GM12865 (cell line): ENCODE measurements at places on chromosomes 6 and 20.
A peak's percentile ranks its signal among the peaks of the same experiment; 100 is the strongest.

DNA sequence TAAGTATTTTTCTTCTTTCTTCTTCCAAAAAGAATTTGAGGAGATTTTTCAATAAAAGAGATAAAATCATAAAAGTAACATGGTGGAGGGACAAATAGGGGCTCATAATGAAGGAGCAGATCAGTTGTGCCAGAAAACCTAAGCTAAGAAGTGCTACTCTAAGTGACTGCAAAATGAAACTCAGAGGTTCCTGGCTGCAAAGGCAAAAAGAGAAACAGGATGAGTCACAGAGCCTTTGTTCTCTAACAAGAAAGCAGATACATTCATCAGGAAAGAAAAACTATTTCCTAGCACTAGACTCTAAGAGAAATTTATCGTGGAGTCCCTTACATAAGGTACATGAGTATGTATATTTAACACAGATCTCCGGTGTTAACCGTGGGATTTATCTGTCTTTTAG lies 49.8 kb downstream of the TSHZ2 start:
- peak; percentile 19 for DNase-seq

- DNase-seq: peak; percentile 49
Measured at GRCh38 chr6:41503827-41504465, 42.2 kb upstream of the FOXP4 start.

DNA sequence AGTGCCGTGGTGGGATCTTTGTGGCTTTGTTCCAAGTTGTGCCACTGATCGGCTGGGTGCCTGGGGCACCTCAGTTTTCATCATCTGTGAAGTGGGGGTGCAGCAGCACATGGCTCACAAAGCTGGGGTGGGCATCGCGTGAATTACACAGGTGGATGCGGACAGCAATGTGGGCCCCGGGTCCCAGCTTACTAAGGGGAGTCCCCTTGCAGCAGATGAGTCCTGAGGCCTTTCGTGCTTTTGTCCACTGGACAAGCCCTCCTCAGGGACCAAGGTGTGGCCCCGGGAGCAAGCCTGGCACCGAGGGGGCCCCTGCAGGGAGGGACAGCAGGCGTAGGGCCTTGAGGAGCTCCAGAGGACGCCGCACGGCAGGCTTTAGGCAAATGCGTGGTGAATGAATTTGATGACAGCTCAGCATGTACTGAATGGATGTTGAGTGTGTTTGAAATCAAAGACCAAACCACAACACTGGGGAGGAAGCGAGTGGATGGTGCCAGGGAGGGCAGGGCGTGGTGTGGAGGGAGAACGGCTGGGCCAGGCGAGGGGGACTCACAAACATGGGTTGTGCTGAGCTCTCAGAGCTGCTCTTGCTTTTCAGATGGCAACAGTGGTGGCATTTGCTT lies 53.2 kb downstream of the IRF4 start:
- DNase-seq: no peak

DNA sequence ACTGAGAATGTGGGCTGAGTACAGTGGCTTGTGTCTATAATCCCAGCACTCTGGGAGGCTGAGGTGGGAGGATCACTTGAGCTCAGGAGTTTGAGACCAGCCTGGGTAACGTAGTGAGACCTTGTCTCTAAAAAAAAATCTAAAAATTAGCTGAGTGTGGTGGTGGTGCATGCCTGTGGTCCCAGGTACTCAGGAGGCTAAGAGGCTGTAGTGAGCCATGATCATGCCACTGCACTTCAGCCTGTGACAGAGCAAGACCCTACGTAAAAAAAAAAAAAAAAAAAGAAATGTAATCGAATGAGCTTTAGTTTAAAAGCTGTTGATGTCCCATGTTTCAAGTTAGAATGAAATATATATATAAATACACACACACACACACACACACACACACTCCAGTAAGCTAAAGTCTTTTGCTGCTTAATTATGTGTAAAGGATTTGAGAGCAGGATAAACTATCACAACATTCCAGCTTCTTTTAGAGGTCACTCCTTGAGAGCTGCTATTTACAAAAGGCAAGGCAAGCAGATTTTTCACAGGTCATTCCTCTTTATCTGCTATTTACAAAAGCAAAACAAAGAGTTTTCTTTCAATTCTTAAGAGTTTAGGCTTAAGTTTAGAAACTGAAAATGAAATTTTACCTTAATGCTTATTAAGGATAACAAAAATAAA lies 4.7 kb upstream of the MICAL1 start:
- DNase-seq: no peak

GRCh38 chr20:40361916-40362315 lies 327.1 kb downstream of the MAFB start:
- no peak for DNase-seq

DNA sequence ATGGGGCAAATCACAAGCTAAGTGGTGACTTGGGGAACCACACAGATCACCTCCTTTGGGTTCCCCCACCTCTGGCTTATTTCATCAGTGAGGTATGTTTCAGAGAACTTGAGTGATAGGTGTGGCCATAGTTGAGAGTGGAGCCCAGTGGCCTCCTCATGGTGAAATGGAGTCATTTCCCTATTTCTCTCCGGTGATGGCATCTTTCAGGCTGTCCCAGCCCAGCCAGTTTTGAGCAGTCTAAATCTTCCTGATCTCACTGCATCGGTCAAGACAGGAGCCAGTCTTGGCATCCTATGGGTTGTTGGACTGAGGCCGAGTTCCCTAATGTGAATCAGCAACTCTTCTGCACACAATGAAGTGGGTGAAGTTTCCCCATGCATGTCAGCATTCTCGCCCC lies 132.4 kb downstream of the EYA2 start:
- peak; percentile 15 for DNase-seq

DNA sequence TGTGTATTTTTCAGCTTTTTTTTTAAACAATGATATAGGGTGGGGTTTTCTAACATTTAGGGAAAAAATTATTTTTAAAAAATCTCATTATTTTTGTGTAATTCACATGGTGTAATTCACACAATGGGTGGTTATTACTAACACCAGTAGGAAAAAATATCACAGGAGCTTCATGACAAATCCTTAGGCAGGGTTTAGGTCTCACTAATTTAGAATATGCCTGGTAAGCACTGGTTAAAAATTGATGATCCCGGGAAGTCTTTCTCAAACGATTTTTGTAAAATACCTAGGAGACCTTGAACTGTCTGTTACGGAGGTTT lies 29.5 kb upstream of the ZNF217 start:
- no peak for DNase-seq

- DNase-seq: no peak
Measured at GRCh38 chr6:79778816-79779215, 147.7 kb downstream of the SH3BGRL2 start.

GRCh38 chr6:135090819-135091218 lies 36.2 kb upstream of the HBS1L start:
- no peak for DNase-seq

- DNase-seq: no peak
Measured at GRCh38 chr6:102766963-102767362, 1373.5 kb downstream of the GRIK2 start.

- DNase-seq: no peak
Measured at GRCh38 chr20:58416835-58417234, 27.8 kb downstream of the VAPB start.

- DNase-seq: no peak
Measured at GRCh38 chr6:37131104-37131959, 38.6 kb upstream of the PIM1 start.

DNA sequence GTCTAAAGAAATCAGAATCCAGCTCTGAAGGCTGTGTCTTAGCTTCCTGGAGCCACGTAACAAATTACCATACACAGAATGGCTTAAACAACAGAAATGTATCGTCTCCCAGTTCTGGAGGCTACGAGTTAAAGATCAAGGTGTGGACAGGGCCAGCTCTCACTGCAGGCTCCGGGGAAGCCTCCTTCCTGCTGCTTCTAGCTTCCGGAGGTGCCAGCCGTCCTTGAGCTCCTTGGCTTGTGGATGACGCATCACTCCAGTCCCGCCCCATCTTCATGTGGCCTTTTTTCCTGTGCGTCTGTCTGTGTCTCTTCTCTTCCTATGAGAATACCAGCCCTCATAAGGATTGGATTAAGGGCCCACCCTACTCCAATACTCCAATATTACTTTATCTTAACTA lies 319.1 kb upstream of the QKI start:
- no peak for DNase-seq

DNA sequence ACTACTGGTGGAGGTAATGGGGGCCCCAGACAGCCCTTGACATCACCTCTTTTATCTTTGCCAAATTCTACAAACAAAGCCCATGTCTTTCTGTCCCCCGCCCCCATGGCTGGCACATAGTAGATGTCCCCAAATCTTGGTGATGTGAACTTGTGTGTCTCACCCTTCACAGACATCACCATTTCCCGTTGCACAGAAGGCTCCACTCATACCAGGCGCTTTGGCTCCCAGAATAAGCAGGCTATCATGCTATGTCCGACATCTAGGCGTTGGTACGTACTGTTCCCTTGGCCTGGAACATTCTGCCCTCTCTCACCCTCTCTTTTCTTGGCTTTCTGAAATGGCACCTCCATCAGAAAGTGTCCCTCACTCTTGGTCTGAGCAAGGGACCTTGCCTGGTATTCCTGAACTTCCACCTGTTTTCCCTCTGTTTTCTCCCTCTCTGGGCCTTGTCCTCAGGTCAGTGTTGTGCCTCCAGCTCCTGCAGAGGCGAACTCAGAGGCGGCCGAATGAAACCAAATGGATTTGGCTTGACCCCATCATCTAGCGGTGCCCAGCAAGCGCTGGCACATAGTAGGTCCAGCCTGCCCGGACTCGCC lies 968 bp upstream of the CCN5 start:
- no peak for DNase-seq

GRCh38 chr6:93045156-93045555 lies 374.2 kb downstream of the EPHA7 start:
- no peak for DNase-seq

GRCh38 chr6:131950767-131951575 lies at the start of gene CCN2:
Gene CCN2 (minus strand): TSS chr6:131951372. CDS start chr6:131951172, 200 bp downstream.
- no peak for DNase-seq

GRCh38 chr6:3608159-3608558 lies 143.4 kb downstream of the PXDC1 start:
- no peak for DNase-seq

- DNase-seq: no peak
Measured at GRCh38 chr20:63522981-63523611, 2.5 kb downstream of the PPDPF start.

GRCh38 chr6:113558431-113558830 lies 298.7 kb upstream of the MARCKS start:
- no peak for DNase-seq

- DNase-seq: no peak
Measured at GRCh38 chr20:56627122-56628014, 1.7 kb upstream of the TFAP2C start.

- DNase-seq: no peak
Measured at GRCh38 chr6:36536873-36537547, 10.3 kb downstream of the STK38 start.

DNA sequence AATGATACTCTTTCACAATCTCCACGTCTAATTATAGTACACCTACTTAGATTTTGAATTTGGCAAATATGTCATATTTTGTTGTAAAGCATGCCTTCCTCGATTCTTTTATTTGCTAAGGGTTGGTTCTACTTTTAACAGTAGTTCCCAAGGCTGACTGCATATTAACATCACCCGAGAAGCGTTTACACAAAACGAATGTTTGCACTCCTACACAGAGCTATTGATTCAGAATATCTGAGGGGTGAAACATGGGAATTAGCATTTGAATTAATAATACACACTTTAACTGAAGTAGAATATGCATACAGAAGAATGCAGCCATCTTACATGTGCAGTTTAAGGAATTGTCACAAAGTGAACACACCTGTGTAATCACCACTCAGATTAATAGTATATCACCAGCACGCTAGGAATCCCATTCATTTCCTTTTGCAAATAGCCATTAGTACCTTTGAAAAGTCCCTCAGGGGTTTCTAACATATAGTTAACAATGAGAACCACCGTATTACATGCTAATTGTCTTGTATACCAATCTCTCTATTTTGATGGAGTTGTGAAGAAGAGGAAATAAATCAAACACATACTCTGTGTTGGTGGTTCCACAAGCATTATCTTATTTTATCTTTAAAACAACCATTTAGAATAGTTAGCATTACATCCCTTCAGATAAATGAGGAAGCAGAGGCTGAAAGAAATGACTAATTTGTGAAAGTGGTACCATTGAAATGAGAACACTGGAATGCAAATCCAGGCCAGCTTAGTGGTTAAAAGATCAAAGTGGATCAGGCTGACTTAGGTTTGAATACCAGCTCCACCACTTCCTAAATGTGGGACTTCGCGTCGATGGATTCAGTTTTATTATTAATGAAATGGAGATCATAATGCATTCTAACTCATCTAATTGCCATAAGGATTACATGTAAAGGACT lies 317.6 kb downstream of the HDGFL1 start:
- peak; percentile 60 for DNase-seq

- no peak for DNase-seq
Measured at GRCh38 chr6:168828800-168829199, 387.8 kb downstream of the SMOC2 start.

- no peak for DNase-seq
Measured at GRCh38 chr20:6855104-6855503, 87.6 kb downstream of the BMP2 start.

- peak; percentile 94 for DNase-seq
Measured at GRCh38 chr6:26233649-26234420, 131.2 kb upstream of the BTN3A2 start.

DNA sequence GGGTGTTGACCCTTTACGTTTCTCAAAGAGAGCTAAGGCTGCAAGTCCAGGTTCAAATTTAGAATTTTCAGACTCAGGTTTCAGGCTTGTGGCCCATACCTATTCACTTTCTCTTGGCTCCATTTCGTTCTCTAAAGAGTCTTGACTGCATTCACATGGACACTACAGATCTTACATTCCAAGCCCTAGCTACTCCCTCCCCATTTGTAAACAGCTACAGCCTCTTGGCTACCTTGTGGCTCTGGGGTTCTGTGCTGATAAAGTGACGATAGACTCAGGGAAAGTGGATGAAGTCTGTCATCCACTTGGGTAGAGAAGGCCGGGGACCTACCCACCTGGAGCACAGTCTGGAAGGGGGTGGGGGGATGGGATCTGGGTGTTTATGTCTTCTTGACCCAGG lies 503.3 kb downstream of the LMBRD1 start:
- no peak for DNase-seq

DNA sequence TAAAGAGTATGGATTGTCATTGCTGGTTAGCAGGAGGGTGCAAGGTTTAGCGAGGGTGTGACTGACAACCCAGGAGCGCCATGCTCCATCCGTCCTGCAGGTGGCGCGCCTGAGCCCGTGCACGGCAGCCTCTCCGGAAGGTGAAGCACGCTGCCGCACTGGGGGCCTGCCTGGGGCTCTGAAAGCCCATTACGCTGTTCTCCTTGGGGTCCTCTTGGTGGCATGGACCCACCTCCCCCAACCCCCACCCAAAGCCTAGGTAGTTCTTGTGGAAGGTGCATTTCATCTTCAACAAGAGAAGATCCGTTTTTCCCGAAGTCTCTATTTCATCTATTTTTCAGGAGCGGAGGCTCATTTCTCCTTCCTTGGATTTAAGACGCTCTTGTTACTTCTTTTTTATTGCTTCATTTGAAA lies 197.4 kb upstream of the KCNG1 start:
- peak; percentile 23 for DNase-seq

GRCh38 chr6:47769982-47770381 lies 11.8 kb upstream of the OPN5 start:
- no peak for DNase-seq
